NCI-H1048 (cell line): ENCODE measurements at places on chromosomes 1 and 21.

GRCh38 chr1:245153081-245153551 lies 1.7 kb upstream of the KIF26B start:
- peak; percentile 81 for DNase-seq

GRCh38 chr1:4485398-4485797 lies 169.0 kb upstream of the AJAP1 start:
- DNase-seq = no peak

- no peak for DNase-seq
Observed at GRCh38 chr21:42716074-42716473, 62.7 kb downstream of the PDE9A start.

- DNase-seq = no peak
Observed at GRCh38 chr1:109874445-109874844, 36.2 kb upstream of the CSF1 start.

DNA sequence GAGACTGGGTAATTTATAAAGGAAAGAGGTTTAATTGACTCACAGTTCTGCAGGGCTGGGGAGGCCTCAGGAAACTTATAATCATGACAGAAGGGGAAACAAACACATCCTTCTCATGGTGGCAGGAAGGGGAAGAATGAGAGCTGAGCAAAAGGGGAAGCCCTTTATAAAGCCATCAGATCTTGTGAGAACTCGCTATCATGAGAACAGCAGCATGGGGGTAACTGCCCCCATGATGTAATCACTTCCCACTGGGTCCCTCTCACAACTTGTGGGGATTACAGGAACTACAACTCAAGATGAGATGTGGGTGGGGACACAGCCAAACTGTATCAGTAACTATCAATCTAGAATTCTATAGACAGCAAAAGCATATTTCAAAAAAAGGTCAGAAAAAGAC lies 64.7 kb upstream of the ACTRT2 start:
- DNase-seq = no peak

DNA sequence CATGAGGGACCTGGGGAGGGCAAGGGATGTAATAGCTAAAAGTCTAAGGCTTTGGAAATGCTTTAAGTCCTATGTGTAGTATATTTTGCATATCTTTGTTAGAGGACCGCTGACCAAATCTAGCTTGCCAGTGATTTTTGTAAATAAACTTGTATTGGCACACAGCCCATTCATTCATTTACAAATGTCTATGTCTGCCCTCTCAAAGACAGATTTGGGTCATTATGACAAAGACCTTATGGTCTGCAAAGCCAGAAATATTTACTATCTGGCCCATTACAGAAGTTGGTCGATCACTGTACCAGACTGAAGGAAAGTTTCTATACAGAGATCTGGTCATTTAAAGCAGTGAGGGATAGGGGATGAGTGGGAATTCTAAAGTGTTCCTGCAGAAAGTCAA lies 120.1 kb upstream of the RAVER2 start:
- no peak for DNase-seq

DNA sequence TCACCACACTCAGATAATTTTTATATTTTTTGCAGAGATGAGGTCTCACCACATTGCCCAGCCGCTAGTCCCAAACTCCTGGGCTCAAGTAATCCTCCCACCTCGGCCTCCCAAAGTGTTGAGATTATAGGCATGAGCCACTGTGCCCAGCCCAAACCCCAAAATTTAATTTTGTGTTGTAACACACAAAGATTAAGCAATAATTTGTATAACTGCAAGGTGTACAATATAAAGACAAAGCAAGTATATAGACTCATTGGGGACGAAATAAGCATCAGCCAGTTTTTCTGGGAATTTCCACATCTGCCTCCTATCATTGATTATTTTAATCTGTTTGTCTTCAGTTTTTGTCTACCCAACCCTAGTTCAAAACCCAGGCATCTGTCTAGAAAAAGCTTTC lies 42.7 kb downstream of the ST7L start:
- no peak for DNase-seq

DNA sequence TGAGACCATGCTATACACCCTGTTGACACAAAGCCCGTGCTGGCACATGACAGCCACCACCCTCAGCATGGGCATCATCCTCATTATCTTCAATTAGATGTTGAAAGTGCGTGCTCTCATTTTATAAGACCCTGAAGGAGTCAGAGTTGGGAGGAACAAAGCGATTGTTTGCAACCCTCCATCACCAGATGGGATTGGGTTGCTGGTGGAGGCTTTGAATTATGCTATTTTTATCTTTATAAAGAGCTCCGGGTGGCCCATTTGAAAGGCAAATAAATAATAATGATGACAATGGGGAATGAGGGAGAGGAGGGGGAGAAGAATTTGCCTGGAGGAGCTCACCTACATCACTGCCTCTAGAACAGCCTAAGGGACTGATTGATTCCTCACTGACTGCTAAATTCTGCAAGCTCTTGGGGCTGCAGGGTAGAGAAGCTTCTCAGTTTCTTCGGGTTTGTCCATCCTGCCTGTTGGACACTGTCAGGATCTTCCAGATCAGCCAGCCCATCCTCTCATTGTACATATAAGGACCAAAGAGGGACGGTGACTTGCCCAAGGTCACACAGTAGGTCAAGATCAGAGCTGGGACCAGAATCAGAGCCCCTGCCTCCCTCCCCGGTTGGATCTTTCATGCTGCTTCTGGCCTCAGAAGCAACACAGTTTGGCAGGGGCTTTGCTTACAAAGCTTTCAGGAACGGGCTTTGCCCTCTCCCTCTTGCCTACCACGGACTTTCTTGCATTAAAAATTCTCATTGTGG lies 130.9 kb upstream of the ZBTB40 start:
- no peak for DNase-seq

DNA sequence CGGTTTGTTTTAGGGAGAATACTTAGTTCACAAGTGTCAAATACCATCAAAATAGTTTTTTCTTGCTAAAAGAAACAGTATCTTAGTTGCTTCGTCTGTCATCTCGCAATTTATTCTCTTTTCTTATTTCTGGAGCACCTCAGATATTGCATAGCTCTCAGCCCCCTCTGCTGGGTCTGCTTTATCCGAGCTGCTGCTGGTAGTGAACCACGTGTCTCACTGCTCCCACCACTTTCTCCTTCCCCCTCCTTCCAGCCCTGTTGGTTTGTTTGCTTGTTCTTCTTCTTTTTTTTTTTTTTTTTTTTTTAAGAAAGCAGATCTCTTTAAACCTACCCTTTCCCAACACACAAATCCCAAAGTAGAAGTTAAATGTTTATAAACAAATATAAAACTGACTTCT lies 170.8 kb downstream of the EDEM3 start:
- no peak for DNase-seq

GRCh38 chr1:176379626-176380339 lies 83.2 kb upstream of the PAPPA2 start:
- no peak for DNase-seq

DNA sequence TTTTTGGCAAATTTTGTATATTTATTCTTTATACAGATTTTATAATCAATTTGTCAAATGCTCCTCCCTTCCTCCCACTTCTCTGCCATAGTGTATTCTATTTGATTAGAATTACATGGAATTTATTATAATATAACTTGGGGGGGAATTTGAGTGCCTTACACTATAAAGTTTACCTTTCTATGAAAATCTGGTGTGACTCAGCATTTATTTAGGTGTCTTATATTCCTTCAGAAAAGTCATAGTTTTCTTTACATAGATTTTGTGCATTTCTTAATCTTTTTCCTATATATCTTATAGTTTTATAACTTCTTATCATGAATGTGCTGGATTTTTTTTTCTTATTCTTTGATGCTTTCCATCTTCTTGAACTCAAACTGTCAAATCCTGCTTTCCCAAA lies 21.3 kb downstream of the FASLG start:
- DNase-seq = no peak

DNA sequence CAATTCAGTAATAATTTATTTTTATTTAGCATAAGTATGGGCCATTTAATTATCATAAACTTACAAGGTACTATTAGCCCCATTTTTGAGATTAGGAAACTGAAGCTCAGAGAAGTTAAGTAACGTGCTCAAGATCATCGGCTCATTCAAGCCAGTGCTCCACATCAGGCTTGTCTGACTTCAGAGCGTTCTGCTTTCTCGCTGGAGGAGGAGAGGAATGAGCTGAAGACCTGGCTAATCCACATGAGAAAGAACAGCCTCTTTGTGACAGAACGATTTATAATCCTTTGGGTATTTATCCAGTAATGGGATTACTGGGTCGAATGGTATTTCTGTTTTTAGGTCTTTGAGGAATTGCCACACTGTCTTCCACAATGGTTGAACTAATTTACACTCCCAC lies 39.7 kb downstream of the DDX20 start:
- DNase-seq = no peak

- DNase-seq = no peak
Observed at GRCh38 chr1:181685211-181685610, 201.9 kb downstream of the CACNA1E start.

- no peak for DNase-seq
Observed at GRCh38 chr1:18866314-18866713, 6.9 kb upstream of the TAS1R2 start.

- DNase-seq = no peak
Observed at GRCh38 chr1:168031198-168031597, 94.3 kb upstream of the MPC2 start.

- no peak for DNase-seq
Observed at GRCh38 chr1:173410794-173411236, 66.3 kb upstream of the PRDX6 start.

DNA sequence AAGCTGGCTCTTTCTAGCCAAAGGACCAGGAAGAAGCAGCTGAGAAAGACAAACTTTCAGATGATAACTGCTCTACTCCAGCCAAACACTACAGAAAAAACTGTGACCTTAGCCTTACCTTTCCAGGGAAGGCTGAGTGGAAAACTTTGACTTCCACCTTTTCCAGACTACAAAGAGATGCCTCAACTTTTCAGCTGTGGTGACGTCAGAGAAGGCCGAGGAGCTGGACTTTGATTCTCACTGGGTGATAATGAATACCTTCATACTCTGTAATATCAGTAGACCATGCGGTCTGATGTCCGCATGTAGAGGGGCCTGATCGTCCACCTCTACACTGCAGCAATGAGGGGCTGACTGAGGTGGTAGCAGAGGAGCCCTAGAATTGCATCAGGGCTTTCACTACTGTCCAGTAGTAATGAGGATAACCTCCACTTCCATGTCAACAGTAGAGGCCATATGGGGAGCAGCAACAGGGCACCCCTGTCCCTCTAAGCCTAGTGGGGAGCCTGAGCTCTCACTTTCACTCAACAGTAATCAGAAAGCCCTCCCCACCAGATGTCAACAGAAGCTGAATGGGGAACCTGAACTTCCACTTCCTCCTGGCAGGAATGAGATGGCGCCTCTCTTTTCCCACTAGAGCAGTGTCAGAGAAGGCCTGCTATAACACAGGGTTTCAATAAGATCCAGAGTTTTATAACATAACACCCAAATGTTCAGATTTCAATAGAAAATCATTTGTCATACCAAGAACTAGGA lies 28.4 kb upstream of the PADI1 start:
- DNase-seq = no peak

- DNase-seq = no peak
Observed at GRCh38 chr1:173715538-173715844, 710 bp downstream of the KLHL20 start.

- DNase-seq = no peak
Observed at GRCh38 chr1:165010418-165011070, 346.0 kb downstream of the LMX1A start.

GRCh38 chr1:15275921-15276683 lies 29.1 kb downstream of the FHAD1 start:
- DNase-seq = no peak

DNA sequence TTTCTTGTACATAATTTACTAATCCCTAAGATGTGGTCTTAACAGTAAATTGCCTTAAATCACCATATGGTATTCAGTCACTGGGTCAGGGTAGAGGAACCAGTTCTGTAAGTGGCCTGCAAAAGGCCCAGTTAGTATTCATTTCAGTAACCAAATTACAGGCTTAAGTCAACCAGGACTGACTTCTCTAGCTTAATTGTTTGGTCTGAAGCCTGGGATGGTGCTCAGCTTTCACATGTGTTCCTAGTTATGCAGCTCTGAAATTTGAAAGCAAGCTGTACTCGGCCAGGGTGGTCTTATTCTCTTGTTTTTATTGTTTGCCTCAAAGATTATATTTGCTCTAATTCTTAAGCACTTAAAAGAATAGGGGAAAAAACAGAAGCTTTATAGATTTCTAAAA lies 144.6 kb downstream of the MAGI3 start:
- no peak for DNase-seq

DNA sequence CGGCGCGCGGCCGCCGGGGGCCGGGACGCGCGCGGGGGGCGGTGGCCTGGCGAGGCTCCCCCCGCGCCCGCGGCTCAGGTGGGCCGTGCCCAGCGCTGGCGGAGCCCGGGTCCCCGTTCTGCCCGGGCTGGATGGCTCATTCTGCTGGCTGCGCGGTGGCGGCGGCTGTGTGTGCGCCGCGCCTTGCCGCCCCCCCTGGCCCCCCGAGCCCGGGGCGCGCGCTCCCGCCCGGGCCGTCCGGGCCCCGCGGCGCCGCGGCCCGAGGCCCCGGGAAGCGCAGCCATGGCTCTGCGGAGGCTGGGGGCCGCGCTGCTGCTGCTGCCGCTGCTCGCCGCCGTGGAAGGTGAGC lies at the start of gene EPHB2:
Gene EPHB2 (plus strand): TSS at position 139 of the 349 bp plus-strand sequence. CDS start 144 bp downstream, at position 283.
- DNase-seq = no peak

DNA sequence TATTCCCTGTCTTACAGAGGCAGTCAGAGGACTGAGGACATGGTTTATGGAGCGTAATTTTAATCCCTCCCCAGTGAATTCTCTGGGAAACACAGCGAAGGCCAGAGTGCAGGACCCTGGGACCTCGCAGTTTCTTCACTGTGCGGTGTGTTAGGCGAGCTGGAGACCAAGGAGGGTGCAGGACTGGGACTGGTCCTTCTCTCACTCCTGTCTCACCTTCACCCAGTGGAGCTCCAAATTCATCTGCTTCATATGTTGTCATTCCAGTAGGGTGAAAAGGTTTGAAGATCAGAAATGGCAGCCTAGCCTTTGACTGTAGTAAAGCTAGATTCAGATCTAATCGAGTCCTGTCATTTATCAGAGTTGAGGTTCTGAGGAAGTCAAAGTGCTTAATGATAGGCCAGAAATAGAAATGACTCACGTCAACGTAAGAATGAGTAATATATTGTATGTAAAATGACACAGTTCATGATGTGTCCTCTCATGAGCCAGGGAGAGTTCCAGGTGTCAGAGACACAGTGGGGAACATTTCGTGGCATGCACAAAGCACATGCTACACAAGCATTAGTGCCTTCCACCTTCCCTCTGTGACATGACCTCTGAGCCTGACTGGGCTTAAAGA lies 647.5 kb downstream of the SMYD3 start:
- DNase-seq = no peak

- DNase-seq = peak; percentile 45
Observed at GRCh38 chr1:99481391-99481996, 164.4 kb upstream of the PALMD start.

DNA sequence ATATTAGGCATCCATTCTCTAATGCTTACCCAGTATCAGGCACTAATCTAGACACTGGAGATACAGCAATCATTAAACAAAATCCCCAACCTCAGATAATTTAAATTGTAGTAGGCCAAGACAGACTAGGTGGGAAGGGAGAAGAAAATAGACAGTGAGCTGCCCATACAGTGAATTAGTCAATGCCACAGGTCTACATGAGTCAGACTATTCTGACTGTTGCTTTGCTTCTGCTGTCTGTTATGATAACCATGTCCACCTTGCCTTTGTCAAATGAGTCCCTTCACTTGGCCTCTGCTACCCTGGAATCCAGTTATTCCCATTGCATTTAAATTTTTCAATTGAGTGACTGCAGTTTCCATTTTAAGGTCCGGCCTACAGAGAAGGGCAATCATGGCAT lies 59.5 kb downstream of the PIK3R3 start:
- no peak for DNase-seq
